Fibroblast of upper back skin (primary cell): ENCODE measurements at places on chromosomes 6 and 20.

DNA sequence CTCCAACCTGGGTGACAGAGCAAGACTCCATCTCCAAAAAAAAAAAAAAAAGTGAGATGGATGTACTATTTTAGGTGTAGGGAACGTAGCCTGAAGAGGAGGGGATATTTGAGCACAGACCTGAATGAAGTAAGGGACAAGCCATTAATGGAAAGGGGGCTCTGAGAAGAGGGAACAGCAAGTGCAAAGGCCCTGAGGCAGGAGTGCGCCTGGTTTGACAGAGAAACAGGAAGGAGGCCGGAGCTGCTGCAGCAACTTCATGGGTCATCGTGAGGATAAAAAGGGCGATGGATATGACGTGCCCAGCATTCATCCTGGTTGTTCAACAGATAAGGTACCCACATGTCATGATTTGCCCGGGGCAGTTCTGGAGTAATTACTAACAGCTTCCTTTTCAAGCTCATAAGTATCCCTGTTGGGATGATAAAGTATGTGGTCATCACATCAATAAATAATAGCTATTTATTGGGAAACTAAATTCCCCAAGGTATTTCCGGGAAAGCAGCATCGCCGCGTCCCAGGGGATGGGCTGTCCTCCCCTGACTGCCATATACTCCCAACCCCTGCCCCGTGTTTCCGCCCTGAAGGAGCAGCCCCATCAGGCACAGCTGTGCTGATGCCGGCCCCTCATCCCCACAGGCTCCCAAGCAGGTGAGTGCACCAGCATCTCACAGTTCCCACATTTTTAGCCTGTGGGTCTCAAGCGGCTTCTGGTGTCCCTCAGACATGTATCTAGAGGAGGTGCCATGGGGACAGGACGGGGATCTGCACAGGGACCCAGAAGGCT is 43.4 kb downstream of the DLGAP4 start:
- no peak for DNase-seq

DNA sequence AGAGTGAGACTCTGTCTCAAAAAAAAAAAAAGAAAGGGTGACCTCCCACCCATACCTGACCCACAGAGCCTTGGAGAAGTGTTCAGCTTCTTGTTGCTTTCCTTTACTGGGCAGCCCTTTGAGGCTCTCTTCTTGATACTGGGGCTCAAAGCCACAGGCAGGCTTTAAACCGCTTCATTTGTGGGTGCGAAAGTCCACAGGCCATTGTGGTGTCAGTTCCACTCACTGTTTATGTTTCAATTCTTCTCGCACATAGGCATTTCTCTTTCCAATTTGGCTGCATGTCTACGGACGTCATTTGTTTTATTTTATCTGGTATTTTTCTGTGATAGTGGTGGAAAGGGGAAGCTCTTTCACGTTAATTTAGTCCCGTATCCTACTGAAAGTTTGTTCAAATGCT is 34.6 kb downstream of the PPARD start:
- no peak for DNase-seq

- DNase-seq: no peak
Observed at GRCh38 chr6:113464536-113464935, 392.6 kb upstream of the MARCKS start.

GRCh38 chr6:88166493-88167351 is 575 bp upstream of the CNR1 start:
- DNase-seq: no peak

GRCh38 chr6:41689171-41690008 is 46.0 kb downstream of the TFEB start:
- DNase-seq: peak; percentile 25
